NCI-H460 (cell line): ENCODE measurements at places on chromosomes 7 and 10.

DNA sequence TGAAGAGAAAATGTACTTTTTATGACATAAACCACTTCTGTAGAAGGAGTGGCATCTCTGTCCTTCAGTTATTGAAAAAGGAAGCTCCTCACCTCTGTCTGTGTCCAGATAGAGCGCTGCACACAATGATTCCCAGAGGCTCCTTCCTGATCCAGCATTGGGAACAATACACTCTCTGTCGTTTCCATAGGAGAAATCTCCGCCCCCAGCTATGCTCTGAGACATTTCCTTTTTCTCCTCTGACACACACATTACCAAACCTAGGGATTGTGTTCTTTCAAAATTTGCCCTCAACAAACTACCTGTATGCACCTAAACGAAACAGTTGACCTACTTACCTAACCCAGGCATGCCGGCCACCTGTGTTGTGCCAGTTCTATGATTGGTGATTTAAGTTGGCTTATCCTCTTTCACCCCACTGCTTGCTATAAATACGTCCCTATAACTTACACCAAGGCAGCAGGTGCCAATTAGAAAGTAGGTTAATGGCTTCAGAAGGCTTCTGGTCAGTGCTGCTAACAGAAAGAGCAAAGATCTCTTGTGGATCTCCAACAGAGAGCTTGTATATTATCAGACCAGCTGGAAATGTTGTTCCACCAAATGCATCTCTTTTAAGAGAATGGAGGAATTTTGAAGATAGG lies 140.1 kb upstream of the JCAD start:
- DNase-seq, result no peak

- DNase-seq, result no peak
Measured at GRCh38 chr7:47807756-47808155, 140.5 kb downstream of the PKD1L1 start.

DNA sequence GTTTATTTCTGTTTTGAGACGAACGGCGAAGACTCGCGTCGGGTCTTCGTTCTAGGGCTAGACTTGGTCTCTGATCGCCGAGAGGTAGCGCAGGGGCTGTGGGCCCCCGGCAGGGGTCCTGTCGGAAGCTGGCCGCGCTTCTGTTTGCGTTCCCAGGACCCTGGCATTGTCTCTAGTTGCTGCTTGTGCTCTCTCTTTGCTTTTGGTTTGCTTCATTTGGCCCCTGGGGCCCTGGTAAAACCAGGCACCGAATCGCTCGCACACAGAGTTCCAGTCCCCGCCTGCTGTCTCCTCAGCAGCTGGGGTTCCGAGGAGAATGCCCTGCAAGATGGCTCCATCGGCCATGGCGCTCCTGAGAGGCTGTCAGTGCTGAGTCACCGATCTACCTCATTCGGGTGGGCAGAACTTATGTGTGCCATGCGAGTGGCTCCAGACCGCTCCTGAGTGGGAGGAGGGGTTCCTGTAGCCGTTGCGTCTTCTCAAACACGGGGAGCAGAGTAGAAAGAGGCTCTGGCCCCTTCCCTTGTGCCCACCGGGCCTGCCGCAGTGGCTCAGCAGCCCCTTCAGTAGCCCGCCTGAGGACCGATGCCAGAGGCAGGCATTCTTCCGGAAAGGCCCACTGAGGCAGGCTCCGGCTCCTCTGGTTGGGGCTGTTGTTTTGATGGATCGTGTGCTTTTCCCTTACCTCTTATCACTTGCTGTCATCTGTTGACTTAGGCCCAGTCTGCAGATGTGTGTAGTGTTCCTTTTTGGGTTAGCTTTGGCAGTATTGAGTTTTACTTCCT lies 826 bp downstream of the CHPF2 start:
- DNase-seq, result peak; percentile 63

DNA sequence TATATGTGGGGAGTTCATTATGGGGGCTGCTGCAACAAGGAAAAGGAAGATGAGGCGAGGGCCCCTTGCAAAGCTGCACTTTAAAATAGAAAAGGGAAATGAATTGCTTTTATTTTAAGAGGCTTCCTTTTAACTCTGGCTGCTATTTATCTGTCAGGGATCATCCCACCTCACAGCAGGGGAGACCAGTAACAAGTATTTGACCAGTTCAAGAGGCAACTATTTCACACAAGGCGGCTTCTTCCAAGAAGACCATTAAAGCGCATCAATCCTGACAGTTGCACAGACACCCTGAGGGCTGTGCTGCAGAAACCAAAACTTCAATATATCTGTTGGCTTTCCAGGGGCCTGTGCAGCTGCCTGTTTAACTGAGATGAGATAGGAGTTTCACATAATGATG lies 1009.2 kb downstream of the SORCS3 start:
- DNase-seq, result no peak
